WTC11 (cell line): ENCODE measurements at places on chromosomes 6 and 20.

GRCh38 chr6:153959276-153959675 is 79.8 kb upstream of the OPRM1 start:
- no peak for DNase-seq

- DNase-seq, result no peak
These were observed 72.8 kb downstream of the ATXN1 start for GRCh38 chr6:16688436-16688835.

DNA sequence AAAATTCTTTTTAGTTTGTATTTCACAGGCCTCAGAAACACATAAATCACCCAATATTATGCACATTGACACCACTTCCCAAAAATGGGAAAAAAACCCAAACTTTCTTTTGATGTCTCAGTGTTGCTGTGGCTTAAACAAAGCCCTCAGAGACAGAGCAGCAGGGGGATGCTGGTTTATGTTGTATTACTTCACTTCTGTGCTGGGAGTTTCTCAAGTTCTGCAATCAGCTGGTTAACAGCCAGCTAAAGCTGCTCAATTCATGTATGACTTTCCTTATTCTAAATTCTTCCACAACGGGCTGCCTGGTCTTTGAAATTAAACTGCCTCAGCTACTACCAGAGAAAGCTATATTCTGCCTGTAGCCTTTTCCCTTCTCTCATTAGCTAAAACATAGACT is 5.6 kb downstream of the FILIP1 start:
- DNase-seq, result no peak

GRCh38 chr6:145119081-145119480 is 616.2 kb downstream of the EPM2A start:
- DNase-seq, result no peak

- DNase-seq, result no peak
These were observed 81.8 kb downstream of the EDN3 start for GRCh38 chr20:59382157-59382725.

DNA sequence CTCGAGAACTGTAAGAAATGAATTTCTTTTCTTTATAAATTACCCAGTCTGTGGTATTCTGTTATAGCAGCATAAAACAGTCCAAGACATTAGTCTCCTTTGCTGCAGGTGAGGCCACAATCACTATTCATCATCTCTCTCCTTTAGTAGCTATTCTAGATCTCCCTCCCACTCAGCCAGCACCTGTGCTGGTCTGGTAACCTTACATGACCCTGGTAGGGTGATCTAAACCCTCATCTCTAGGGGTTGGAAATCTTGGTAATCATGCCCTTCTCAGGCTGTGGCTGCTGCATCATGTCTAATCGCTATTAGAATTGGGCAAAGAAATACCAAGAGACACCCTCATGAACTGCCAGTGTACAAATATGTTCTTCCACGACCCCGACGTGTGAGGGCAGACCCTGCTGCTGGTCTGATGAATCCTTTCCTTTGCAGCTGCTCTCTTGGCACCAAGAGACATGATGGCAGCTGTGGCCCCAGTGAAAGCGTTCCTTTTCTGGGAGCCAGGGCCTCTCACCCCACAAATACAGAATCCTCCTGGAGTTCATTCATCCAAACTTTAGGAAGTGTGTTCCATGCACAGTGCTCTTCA is 23.0 kb upstream of the IGF2R start:
- no peak for DNase-seq

DNA sequence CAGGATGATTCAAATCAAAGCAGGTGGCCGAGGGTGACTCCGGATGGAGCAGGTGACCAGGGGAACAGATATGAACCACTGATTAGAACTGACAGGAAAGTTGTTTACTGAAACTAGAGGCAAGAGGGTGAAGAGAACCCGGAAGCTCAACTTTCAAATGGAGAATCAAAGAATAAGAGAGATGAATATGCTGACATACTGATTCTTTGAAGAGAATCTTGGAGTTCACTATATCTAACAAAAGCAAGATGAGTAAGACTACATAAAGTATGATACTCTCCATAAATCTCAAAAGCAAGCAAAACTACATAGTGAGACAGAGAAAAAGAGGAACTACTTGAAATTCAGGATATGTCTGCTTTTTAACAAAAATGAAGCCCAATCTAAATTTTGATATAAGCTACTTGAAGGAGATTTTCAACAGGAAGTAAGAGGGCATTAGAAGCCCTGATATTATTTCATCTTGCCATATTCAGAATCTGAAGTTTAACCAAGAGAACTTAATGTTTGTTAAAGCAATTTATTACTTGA is 4.0 kb upstream of the UBD start:
- DNase-seq, result no peak

GRCh38 chr20:20677186-20677585 is 35.3 kb downstream of the RALGAPA2 start:
- DNase-seq, result no peak

- DNase-seq, result peak; percentile 81
These were observed 40.5 kb downstream of the PIM1 start for GRCh38 chr6:37210313-37210968.

GRCh38 chr20:52142757-52143156 is 48.8 kb downstream of the ZFP64 start:
- DNase-seq, result no peak

DNA sequence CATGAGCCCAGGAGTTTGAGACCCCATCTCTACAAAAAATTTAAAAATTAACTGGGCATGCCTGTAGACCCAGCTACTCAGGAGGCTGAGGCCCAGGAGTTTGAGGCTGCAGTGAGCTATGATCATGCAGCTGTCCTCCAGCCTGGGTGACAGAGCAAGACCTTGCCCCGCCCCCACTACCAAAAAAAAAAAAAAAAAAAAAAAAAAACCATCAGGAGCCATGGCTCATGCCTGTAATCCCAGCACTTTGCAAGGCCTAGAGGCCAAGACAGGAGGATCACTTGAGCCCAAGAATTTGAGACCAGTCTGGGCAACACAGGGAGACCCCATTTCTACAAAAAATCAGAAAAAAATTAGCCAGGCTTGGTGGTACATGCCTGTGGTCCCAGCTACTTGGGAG is 159.1 kb downstream of the SOBP start:
- DNase-seq, result no peak

DNA sequence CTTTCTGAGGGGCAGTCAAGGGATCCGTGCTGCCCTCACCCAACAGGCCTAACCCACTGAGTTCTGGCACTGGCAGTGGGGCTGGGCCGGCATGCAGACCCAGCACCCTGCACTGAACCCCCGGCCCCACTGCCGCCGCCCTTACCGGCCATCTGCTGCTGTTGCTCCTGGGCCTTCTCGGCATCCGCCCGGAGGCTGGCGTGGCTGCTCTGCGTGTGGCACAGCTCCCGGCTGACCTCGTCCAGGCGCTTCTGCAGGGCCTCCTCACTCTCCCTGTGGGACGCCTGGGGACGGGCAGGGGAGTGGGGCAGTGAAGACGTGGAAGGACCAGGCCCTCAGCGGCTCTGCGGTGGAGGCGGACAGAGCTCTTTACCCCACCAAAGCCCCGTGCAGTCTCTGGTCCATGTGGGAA is 52.4 kb downstream of the RRBP1 start:
- no peak for DNase-seq

GRCh38 chr20:20213526-20214121 is 154.3 kb upstream of the INSM1 start:
- DNase-seq, result no peak

DNA sequence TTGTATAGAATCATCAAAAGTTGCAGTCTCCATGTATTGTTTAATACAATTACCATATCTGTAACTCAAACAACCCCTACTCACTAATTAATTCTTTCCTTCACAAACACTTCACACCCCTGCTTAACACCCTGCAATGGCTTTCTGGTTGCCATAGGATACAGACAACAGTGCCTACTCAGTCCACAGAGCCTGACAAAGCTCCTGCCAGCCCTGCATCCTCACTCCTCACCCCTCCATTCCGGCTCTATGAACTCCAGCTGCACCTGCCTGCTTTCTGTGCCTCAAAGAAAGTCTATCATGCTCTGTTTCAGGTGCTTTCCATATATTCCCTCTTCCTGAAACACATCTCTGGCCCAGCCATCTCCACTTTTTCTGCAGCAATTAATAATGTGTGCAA is 253.4 kb downstream of the HACE1 start:
- no peak for DNase-seq

DNA sequence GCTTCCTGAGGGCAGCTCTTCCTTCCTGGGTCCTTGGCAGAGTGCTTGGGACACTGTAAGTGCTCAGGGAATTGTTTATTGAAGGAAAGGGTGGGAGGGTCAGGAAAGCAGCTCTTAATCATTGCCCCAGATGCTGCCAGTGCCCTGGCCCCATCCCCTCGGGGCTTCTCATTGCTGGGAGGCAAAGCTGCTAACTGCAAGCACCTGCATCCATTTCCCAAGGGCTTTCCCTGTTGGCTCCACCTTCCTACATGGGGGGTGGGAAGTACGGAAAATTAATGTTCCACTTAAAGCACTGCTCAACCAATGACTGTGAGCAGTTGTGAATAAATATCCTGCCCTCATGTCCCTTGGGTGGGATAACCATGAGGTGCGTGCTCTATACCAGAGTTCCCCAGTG is 56.4 kb downstream of the NDUFAF5 start:
- DNase-seq, result no peak

DNA sequence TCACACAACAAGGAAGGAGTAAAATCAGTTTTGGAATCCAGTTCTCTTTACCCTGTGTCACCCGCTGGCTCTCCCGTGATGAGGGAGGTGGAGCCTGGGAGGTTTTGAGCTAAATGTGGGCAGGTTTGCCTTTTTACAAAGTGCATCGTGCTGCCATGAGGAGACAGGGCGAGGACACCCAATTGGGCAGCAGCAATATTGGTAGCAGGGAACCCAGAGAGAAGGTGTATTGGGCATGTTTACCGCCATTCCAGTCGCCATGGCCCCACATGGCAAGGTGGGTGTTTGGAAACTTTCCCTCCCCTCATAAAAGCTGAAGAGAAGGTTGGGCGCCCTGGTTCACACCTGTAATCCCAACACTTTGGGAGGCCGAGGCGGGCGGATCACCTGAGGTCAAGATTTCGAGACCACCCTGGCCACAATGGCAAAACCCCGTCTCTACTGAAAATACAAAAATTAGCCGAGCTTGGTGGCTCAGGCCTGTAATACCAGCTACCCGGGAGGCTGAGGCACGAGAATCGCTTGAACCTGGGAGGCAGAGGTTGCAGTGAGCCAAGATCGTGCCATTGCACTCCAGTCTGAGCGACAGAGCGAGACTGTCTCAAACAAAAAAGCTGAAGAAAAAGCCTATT is 3.5 kb upstream of the UBE2V1 start:
- DNase-seq, result no peak

DNA sequence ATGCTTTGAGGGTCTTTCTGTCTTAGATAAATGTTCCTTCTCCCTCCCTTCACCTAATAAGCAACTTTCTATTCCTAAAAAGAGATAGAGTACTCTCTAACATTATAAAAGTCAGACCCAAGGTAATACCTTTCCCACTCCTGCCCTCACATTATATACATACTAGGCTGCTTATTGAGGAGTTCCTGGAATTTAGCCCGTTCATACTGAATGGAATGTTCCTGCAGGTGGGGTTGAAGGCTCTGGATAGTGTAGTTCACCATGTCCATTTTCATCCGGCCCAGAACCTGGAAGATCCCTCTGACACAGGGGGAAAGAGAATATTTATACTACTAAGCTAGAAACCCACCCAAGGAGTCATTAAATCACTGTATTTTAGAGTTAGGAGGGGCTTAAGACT is 20.4 kb downstream of the TCP11 start:
- no peak for DNase-seq

- DNase-seq, result no peak
These were observed 40.9 kb upstream of the NNAT start for GRCh38 chr20:37479925-37480691.

DNA sequence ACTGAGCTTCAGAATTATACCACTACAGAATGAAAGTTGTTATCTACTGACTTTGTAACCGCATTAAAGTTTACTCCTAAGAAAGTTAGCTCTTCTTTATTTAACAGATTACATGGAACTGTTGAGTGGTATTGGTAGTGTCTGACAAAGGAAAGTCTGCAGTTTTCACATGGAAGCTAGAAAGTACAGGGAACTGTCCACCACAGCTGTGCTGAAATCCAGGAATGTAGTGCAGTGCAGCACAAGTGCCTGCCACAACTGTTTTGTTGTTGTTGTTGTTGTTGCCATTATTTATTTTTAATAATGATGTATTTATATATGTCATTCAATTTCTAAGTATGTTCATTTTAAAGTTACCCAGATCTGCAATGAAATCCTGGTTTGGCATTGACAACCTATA is 464.9 kb downstream of the TBC1D32 start:
- DNase-seq, result peak; percentile 18

DNA sequence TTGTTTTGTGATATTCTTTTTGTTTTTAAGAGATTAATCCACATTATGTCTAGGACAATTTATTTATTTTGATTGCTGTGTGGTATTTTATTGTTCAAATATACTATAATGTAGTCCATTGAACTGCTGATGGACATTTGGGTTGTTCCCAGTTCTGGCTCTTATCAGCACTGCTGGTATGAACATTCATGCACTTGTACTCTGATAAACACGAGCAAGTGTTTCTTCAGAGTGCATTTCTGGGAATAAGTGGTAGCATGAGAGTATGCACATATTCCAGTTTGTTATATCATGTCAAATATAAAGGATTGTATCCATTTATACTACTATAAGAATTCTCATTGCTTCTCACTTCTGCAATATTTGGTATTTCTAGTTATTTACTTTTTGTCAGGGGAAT is 7.1 kb downstream of the CALHM6 start:
- DNase-seq, result no peak

GRCh38 chr6:131819572-131820124 is 11.8 kb downstream of the ENPP1 start:
- DNase-seq, result no peak

GRCh38 chr6:81766482-81767069 is 14.1 kb upstream of the TENT5A start:
- no peak for DNase-seq

- no peak for DNase-seq
These were observed 147.8 kb upstream of the DTNBP1 start for GRCh38 chr6:15810618-15811017.

DNA sequence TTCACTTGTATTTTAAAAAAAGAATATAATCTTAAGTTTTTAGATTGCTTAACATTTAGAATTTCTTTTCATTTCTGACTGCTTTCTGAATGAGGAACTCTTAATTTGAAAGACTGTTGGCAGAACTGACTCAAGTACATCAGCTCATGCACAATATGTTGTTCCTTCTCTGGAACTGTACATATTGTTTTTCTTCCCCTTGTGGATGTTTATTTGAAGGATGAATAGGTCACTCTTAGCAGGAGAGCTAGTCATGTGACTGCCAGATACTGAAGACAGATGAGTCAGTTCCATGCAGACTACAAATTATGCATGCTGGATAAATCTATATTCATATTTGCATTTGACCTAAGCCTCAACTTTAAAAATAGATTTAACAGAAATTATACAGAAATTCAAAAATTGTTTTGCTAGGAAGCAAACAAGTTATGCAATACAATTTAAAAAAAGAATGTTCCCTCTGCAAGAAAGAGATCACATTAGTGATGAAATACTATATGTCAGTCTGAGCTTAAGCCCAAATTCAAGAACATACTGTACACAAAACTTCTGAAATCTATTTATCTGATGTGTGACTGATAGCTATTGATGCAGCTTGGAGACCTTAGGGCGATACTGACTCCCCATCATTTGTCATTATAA is 1274.9 kb upstream of the GJE1 start:
- DNase-seq, result no peak

- DNase-seq, result no peak
These were observed 13.1 kb downstream of the ARHGAP18 start for GRCh38 chr6:129696843-129697242.

GRCh38 chr6:36064770-36065396 is 37.3 kb downstream of the MAPK14 start:
- no peak for DNase-seq

- DNase-seq, result peak; percentile 77
These were observed at the start of gene CPXM1 for GRCh38 chr20:2800521-2801285. Gene CPXM1, minus strand, starts transcription at chr20:2800627. Its CDS starts 55 bp downstream, at chr20:2800572.

GRCh38 chr20:48933017-48933766 is 11.7 kb downstream of the ARFGEF2 start:
- no peak for DNase-seq
